ENCODE measurements at places on chromosomes 1 and 21. TPM values are rescaled to one million over a fixed set of nuclear protein-coding genes. Genes with fewer than 3 reads are reported as not detected.

DNA sequence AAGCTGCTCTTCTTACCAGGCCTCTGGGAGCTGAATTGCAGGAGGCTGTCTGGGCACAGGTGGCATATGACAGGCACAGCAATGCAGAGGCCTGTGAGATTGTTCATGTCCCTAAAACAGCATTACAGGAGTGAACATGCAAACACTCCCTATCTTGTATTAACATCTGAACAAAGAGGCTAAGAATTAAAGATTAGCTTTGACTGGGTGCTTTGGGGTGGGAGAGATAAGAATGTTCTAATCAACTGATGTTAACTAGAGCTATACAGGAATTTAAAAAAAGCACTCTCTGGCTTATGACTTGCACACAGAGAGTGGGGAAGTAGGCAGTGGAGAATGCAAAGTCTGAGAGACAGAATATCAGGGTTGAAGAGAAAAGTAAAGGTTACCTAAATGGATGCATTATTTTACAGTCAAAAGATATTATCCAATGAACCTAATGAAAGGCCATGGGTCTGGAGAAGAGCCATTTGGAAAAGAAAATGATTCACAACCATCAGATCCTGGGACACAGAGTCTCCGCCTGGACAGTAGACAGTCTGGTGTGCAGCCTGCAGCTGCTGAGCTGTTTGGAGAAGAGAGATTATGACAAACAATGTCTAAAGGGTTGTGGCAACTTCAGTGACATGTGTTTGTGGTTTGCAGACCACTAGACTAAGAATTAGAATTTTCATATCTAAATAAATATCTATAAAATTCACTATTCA is 20.2 kb downstream of the DPT start:
- no peak for DNase-seq

GRCh38 chr1:174713796-174714195 is 266.0 kb downstream of the GPR52 start:
- DNase-seq, result no peak

GRCh38 chr21:46011267-46011967 is 29.8 kb downstream of the COL6A1 start:
- no peak for DNase-seq

Gene RAB42
- 0.59 TPM for polyA plus RNA-seq

Gene ESRRG
- 4.5 TPM for polyA plus RNA-seq

DNA sequence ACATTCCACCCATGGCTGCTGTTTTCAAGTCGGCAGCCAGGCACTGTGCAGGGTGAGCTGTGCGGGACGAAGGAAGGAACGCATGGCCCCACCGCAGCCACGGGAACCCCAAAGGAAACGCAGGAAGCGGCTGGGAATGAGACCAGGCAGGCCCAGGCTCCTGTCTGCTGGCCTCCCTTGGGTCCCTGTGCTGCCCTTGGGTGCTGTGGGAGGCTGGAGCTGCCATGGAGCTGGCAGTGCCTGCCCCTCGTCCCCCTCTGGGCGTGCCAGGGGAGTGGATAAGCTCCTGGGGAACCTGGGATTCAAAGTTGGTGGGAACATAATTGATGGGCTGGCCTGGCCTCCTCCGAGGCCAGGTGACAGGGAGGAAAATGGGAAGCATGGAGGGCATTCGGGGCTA is 5.3 kb upstream of the KRTAP10-4 start:
- no peak for DNase-seq

Gene CPT2
- polyA plus RNA-seq, result 10.3 TPM

- no peak for DNase-seq
These were observed 64.3 kb downstream of the DMRTA2 start for GRCh38 chr1:50358962-50359361.

Gene FHAD1
- 0.06 TPM for polyA plus RNA-seq

Data from heart right ventricle (tissue), 16 donors.